ENCODE measurements at places on chromosomes 7 and 10.
A peak's percentile ranks its signal among the peaks of the same experiment; 100 is the strongest.

- no peak for DNase-seq
These were observed 11.3 kb upstream of the PNPLA8 start for GRCh38 chr7:108537229-108537628.

DNA sequence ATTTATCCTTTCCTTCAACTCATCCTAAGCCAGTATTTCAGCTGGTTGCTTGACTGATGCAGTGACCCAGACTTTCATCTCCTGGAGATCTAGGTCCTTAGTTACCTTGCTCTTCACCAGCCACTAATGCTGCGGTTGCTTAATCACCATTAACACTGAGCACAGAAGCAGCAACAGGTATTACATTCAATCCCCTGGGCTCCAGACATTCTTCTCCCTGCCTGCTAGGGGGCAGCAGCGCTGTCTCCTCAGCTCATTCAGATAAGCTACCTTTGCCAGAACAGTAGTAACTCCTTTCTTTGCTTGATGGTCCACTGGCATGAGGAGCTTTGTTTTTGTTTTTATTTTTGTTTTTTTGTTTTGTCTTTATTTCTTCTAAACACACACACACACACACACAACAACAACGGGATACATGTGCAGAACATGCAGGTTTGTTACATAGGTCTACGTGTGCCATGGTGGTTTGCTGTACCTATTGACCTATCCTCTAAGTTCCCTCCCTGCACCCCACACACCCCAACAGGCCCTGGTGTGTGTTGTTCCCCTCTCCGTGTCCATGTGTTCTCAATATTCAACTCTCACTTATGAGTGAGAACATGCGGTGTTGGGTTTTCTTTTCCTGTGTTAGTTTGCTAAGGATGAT is 1043.2 kb upstream of the C7orf33 start:
- DNase-seq: no peak

- DNase-seq: peak; percentile 85
These were observed at the start of gene RADIL for GRCh38 chr7:4883372-4884144. Gene RADIL (minus strand): TSS chr7:4883716. CDS start chr7:4878139, 5,577 bp downstream.

- no peak for DNase-seq
These were observed 250.6 kb downstream of the KLF6 start for GRCh38 chr10:3534433-3534832.

DNA sequence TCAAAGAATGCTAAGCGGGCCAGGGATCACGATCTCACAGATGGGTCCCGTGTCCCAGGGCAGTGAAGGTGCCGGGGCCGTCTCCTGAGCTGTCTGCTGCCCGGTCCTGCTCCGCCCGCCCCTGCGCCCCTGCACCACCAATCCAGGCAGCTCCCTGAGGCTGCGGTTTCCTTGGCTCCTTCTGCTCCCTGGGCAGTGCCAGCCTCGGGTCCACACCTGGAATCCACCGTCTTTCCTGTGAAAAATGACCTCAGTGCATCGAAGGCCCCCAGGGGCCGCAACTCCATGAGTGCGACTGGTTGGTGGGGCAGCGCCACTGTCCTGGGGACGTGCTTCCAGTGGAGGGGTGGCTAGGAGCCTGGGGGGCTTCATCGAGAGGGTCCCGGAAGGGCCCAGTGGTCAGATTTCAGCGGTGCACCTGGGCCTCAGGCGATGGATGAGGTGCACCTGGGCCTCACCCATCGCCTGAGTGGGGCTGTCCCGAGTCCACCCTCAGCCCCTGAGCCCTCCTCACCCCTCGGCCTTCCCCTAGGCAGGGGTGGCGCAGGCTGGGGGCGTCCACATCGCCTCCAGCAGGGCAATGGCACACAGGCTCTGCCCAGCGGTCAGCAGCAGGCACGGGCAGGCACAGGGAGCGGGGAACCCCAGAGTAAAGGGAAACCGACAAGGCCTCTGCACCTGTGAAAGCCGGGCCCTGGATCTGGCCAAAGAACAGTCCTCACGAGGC is 27.2 kb downstream of the ADGRA1 start:
- peak; percentile 41 for DNase-seq
